ENCODE measurements at places on chromosomes 7 and 10.

- DNase-seq, result no peak
Measured at GRCh38 chr10:132209130-132209529, 22.4 kb downstream of the DPYSL4 start.

DNA sequence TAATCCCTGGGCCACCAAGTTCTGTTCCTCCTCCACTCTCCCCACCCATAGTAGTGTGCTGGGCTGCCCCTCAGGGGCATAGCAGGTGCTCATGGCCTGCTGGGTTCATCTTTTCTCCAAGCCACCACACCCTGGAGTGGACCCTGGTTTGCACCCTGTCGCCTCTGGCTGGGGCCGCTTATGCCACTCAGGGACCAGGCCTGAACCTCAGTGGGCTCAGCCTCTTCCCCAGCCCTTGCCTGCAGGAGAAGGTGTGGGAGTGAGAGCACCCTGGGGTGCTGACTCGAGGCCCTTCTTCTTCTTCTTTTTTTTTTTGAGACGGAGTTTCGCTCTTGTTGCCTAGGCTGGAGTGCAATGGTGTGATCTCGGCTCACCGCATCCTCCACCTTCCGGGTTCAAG lies 10.2 kb downstream of the CLIP2 start:
- no peak for DNase-seq

GRCh38 chr10:131513445-131513844 lies 201.9 kb upstream of the TCERG1L start:
- no peak for DNase-seq

DNA sequence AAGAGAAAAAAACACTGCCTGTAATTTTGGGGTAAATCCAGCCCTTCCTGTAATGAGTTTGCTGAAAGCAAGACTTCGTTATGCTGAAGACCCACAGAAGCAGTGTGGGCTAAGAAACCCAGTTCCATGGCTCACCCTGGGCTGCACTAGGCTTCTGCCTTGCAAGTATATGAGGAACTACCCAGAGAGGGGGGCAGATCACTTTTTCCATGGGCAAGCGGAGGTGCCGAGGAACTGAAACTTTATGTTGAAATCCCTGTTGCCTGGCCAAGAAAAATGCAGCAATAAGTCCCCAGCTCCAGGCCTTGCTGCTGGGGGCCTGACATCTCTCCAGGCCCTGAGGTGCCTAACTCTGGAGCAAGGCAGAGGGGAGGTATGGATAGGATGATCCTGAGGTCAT lies 8.5 kb downstream of the RASSF4 start:
- no peak for DNase-seq

GRCh38 chr7:46945328-46945727 lies 636.6 kb downstream of the TNS3 start:
- no peak for DNase-seq

DNA sequence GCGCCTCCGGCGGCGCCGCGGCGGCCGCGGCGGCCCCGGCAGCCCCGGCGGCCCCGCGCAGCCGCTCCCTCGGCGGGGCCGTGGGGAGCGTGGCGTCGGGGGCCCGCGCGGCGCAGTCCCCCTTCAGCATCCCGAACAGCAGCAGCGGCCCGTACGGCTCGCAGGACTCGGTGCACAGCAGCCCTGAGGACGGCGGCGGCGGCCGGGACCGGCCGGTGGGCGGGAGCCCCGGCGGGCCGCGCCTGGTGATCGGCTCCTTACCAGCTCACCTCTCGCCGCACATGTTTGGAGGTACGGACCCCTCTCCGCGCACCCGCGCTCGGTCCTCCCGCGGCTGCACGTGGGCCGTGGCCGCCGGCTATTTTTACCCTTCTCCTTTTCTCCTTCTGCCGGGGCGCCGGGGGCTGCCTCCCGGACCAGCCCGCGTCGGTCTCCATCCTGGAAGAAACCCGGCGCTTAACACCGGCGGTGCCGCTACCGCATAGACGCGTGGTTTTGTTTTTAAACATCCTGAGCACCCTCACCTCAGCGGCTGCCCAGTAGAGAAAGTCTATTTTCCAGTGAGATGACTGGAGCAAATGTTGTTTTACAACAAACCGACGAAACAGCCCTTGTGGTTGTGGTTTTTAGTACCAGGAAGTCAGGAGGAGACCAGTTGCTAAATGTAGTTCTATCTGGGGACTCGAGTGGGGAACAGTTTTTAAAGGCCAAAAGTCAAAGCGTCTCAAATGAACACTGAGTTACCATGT lies 1.3 kb downstream of the ZNRF2 start:
- peak; percentile 28 for DNase-seq

GRCh38 chr10:28300027-28300426 lies 2.8 kb downstream of the MPP7 start:
- DNase-seq, result no peak

DNA sequence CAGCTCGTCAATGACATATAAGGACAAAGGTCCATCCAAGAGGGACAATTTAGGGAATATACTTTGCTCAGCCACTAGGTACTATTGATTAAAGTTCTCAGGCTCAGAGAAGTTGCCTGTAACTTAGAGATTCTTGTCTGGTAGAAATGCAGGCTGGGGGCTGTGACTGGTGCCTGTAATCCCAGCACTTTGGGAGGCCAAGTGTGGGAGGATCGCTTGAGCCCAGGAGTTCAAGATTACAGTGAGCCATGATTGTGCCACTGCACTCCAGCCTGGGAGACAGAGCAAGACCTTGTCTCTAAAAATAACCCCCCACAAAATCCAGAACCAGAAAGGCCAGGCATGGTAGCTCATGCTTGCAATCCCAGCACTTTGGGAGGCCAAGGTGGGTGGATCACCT lies 36.2 kb upstream of the ACTR3B start:
- no peak for DNase-seq

DNA sequence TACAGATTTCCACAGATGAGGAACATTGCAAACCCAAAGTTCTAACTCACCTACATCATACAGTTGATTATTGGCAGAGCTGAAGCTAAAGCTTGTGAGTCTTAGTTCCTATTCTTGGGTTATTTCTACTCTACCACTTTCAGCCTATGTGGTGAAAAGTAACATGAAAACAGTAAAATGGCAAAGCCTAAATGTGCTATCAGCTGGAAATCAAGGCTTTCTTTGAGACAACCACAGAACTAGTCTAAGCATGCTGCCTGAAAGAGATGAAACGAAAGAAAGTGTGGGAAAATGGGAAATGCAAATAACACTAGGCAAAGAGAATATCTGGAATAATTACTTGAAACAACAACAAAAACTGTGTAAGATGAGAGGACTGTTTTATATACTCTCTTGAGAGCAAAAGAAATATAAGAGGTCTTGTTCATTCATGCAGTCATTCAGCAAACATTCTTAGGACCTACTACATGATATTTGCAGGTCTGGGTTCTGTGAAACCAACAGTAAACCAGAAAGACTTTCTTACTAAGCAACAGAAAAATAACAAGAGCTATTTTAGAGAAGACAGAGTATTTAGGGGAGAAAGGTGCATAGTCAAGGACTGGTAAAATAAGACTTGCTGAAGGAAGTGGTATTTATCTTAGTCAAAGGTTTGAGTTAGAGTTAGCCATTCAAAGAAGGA lies 437.1 kb downstream of the HTR7 start:
- no peak for DNase-seq

GRCh38 chr7:116584721-116585120 lies 59.9 kb downstream of the CAV1 start:
- DNase-seq, result no peak

DNA sequence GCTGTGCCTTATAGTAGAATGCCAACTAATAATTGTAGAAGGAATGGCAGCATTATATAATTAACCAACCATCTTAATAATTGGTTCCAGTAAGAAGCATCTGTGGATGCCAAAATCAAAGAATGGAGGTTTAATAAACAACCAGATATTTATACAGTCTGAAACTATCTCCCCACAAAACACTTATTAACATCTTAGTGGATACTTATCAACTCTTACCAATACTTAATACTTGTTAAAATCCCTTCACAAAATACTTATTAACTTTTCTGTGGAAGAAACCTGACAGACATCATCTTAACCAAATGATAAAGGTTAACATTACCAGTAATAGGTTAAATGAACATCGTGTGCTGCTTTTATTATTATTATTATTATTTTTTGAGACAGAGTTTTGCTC lies 29.1 kb upstream of the FAM107B start:
- DNase-seq, result no peak

- no peak for DNase-seq
Measured at GRCh38 chr10:95314192-95314918, 23.6 kb upstream of the PDLIM1 start.

DNA sequence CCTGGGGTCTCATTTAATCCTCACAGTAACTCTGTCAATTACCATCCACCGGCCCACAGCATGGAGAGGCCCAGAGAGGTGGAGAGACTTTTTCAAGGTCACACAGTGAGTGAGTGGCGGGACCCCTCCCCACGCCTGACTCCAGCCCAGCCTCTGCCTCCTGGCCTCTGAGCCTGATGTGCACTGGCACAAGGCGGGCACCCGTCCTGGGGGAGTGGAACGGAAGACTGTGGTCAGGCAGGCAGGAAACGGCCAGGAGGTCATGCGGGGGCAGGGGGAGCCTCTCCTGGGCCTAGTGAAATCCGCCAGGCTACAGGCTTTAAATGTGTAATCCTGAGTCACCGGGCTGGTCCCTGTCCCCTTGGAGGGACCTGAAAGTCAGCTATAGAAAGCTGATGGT lies 32.2 kb downstream of the ZCCHC24 start:
- DNase-seq, result no peak

- DNase-seq, result no peak
Measured at GRCh38 chr10:58184120-58184670, 83.5 kb downstream of the IPMK start.

DNA sequence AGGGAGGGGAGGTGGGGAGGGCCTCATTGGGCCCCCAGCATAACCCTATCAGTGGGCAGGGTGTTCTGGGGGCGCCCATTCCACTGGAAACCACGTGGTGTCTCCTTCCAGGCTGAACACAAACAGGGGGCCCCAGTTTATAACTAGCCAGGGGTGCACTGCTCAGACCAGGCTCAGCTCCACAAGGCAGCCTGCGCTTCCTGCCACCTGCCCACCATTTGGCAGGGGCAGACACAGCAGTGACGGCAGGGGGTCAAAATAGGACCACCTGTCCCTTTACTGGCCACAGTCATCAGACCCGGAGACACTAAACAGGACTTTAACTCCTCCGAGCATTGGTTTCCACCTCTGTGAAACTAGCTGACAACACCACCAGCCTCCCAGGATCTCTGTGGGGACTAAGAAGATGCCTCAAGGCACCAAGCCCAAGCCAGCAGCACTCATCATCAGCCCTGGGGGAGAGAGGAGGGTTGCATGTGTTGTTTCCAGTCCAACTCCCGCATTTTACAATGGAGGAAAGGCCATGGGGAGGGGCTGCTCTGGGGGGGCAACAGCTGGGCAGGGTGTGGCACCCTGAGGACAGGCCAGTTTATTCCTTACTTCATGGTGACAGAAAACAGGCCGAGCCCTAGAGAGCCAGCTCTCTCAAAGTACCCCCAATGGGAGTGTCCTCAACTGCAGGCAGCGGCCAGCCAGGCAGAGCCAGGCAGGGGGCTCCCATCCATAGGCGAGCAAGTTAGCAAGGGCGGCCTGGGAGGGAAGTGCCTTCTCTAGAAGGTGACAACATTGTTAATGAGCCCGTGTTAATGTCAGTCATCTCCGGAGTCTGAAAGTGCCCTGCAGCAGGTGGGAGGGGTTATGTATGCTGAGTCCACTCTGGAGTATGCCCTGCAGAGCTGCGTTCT lies 127.6 kb downstream of the TNS3 start:
- DNase-seq, result no peak

GRCh38 chr10:104589431-104589830 lies 51.7 kb upstream of the SORCS3 start:
- no peak for DNase-seq

- DNase-seq, result no peak
Measured at GRCh38 chr10:110687400-110687799, 43.3 kb downstream of the RBM20 start.

DNA sequence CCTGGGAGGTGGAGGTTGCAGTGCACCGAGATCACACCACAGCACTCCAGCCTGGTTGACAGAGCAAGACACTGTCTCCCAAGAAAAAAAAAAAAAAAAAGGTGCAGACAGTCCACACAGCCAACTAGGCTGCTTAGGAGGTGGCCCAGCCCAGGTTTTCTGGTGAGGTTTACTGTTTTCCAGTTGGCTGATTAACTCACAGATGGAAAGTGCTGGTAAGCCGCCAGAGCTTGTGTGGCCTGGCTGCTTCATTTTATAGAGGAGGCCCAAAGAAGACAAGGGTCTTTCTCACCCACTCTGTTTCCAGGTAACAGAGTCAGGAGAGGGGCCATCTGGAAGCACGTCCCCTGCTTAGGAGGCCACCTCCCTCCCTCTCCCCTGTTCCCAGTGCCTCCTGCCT lies 6.2 kb downstream of the RHBDD2 start:
- DNase-seq, result no peak

DNA sequence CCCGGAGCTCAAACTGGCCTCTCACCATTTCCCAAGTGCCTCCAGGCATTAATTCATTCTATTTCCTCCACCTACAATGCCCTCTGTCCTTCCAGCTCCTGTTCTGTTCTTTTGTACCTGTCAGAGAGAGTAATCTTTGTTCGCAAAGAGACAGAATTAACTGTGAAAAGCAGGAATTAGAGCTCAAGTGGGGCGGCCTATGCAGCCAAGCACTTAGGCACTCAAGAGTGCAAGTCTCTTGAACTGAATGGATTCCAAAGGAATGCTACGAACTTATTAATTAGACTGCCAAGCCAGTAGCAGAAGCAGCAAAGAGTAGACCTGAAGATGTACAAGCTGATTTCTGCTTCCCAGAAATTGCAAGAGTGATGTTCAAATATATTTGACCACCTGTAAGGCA lies 338.3 kb upstream of the AUTS2 start:
- DNase-seq, result no peak

GRCh38 chr10:61857746-61858145 lies 43.8 kb upstream of the ARID5B start:
- DNase-seq, result no peak

- DNase-seq, result no peak
Measured at GRCh38 chr7:124201768-124202349, 169.0 kb upstream of the TMEM229A start.

Data from stimulated activated CD8-positive, alpha-beta memory T cell treated with anti-CD3 and anti-CD28 coated beads, Interleukin-12 subunit alpha, Interleukin-12 subunit beta, amount 100 ng/mL, for 1 hour (primary cell).